Kidney (tissue), 22 donors: ENCODE measurements at places on chromosomes 3 and 15.
A peak's percentile ranks its signal among the peaks of the same experiment; 100 is the strongest.

DNA sequence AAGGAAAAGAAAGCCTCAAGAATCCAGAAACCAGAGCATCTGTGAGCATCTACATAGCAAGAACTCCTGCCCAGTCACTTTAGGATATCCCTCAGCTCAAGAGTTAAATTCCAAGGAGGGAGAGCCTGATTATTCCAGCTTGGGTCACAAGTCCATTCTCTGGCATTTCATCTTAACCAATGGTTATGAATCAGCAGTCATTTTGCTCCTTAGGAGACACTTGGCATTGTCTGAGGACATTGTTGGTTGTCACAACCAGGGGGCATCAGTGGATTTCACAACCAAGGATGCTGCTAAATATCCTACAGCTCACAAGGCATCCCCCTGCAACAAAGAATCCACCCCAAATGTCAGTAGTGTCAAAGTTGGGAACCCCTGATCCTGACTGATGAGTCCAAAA is 51.0 kb upstream of the LMCD1 start:
- DNase-seq = no peak

DNA sequence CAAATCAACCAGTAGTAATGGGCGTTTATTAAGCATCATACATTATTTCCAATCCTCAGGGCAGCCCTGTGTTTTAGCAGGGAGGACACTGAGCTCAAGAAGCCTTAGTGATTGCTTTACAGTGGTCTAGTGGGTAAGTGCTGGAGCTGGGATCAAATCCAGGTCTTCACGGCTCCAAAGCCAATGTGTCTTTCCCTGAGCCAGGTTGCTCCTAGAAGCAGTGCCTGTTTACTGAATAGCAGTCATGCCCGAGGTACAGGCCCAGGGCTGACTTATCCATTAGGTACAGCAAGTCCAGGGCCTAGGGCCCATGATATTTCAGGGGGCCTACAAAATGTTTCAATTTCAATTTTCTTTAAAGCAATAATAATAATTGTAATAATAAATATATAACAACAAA is 9.6 kb upstream of the SMAD6 start:
- no peak for DNase-seq

- no peak for DNase-seq
These were observed 8.4 kb downstream of the SHF start for GRCh38 chr15:45179221-45179985.

- no peak for DNase-seq
These were observed 609.9 kb upstream of the CFAP20DC start for GRCh38 chr3:59659755-59660154.

- peak; percentile 89 for DNase-seq
These were observed 6.4 kb upstream of the ANKDD1A start for GRCh38 chr15:64905119-64905831.

- no peak for DNase-seq
These were observed 1.5 kb downstream of the ABHD5 start for GRCh38 chr3:43692085-43692855.

DNA sequence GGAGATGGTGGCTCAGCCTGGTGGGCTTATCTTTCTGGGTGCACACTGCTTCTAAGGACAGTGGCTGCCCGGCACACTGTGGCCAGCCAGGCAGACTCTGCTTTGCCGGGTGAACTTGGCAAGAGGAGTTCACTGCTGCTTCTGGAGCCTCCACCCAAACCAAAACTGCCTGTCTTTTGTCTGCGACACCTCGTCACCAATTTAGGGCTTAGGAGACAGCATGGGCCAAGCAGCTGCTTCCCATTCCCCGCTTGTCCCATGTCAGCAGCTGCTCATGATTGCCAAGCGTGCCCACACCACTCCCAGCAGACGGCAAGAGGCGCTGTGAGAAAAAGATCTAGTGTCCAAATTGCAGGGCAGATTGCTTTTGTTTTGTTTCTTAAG is 57.3 kb downstream of the LSM3 start:
- no peak for DNase-seq

- peak; percentile 30 for DNase-seq
These were observed 581 bp downstream of the SH3BP5 start for GRCh38 chr3:15331606-15332404.

DNA sequence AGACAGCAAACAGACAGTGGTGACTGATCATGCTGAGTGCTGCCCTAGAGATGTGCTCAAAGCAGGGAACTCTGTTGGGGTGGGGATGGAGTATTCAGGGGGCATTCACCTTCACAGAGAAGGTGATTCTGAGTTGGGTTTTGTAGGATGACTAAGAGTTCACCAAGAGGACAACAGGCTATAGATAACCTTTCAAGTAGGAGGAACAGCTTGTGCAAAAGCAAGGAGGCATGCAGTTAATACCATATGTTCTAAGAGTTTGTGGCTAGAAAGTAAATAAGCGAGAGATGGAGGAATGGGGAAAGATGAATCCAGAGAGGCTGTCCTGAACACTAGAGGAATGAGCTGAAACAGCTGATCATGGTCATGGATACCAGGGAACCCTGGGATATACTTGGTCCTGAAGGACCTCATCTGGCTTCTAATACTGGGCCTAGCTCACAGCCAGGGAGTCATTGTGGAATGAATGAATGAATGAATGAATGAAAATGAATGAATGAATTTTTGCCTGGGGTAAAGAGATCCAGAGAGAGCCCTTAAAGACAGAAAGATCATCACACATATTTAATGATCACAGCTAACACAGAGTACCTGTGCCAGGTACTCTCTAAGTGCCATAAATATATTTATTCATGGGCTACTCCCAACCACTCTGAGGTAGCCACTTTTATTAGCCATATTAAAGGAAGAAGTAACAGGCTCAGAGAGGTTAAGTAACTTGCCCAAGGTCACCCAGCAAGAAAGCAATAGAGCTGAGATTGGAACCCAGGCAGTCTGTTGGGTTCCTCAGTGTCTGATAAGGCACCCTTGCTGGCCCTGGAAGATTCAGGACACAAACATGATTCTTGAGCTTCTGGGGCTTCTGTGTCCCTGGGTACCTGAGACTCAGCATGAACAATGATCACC is 22.0 kb downstream of the SMAD6 start:
- DNase-seq = no peak

DNA sequence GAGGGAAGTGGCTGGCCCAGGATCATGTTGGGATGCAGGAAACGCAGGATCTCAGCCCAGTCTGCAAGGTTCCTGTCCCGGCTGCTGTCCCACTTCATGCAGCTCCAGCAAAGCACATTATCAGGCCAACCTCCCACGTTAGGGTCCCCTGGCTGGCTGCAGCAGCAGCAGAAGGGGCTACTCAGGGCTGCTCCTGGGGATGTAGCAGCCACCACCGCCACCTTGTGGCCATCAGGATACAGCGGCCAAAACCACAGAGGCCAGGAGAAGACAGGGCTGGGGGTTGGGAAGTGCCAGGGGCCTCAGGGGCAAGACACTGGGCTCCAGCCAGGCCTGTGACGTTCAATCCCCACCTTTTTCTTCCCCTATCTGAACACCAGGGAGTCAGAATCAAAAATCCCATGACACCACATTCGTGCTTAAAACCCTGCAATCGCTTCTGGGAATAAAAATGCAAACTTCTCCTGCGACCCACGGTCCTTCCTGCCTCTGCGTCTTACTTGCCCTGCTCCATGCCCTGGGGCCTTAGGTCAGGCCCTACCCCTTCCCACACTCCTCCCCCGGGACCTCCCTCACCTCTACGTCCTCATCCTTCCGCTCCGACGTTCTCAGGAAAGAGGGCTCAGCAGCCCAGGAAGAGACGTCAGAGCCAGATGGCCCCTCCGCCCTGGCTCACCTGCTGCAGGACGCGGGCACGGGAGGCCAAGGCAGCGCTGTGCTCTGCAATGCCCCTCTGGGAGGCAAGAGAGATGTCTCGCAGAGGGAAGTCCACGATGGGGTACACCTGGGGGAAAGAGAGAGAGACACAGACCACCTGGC is 21.5 kb downstream of the SSUH2 start:
- DNase-seq = peak; percentile 85

DNA sequence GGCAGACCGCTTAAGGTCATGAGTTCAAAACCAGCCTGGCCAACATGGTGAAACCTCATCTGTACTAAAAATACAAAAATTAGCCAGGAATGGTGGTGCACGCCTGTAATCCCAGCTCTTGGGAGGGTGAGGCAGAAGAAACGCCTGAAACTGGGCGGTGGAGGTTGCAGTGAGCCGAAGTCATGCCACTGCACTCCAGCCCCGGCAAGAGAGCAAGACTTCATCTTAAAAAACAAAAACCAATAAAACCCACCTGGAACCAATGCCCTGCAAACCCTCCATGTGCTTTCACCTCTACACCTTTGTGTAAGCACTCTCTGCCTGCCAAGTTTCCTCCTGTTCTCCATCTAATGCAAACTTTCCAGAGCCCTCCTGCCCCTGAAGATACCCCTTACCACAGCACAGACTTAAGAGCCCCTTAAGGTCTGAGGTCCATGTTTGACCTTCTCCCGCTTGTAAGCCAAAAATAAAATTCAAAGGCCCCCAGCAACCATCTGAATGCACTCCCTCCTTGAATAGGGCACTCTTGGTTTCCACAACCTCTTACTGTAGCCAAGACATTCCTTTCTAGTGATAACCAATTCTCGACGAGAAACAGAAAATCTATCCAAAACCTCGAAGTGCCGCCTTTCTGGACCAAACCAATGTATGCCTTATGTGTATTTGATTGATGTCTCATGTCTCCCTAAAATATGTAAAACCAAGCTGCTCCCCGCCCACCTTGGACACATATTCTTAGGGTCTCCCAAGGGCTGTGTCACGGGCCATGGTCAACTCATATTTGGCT is 3.0 kb downstream of the RPL32 start:
- no peak for DNase-seq

DNA sequence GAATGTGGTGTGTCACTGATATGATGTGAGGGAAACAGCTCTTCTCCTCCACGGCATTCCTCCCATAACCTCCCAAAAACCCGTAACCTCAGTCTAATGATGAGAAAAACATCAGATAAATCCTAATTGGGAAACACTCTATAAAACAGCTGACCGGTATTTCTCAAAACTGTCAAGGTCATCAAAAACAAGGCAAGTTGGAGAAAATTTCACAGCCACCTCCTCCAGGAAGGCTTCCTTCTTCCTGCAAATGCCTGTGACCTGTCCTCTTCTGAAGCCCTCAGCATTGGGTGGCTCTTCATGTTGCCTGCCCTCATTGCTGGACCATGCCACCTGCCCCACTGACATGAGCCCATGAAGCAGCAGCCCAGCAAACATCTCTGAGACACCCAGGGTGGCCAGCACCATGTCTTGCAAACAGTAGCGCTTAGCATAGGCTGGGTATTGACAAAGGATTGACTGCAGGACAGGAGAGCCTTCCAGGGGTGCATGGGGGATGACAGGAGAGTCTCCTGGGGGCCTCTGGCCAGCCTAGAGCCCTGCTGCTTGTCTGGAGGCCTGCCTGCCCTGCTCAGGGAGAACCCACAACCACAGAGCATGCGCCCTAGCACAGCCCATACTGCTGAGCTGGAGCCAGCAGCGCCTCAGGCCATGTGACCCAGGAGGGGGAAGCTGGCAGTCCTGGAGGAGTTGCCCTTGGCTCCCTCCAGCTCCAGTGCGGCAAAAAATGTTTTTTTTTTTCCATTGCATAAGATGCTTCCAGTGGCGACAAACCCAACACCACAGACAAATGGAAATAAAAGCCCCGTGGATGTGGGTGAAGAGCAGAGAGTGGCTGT is 49.7 kb downstream of the XXYLT1 start:
- DNase-seq = no peak
